AML-193 (cell line): ENCODE measurements at places on chromosomes 5 and 9.

DNA sequence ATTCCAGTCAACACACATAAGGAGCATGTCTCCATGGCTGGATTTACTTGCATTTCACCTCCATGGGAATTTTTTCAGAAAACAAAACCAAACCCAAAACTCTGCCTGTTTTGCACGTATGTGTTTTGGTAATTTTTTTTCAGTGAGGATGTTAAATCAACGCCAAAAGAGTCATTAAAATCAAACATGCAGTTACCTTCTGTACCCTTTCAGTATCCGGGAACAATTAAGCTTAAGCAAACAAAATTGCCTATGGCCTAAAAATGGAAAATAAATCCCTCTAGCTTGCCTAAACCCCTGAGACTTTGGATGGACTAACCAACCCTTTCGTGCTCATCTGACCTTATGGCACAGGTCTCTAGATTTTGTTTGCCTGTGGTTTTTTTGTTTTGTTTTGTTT is 209.2 kb upstream of the KLF4 start:
- no peak for DNase-seq

DNA sequence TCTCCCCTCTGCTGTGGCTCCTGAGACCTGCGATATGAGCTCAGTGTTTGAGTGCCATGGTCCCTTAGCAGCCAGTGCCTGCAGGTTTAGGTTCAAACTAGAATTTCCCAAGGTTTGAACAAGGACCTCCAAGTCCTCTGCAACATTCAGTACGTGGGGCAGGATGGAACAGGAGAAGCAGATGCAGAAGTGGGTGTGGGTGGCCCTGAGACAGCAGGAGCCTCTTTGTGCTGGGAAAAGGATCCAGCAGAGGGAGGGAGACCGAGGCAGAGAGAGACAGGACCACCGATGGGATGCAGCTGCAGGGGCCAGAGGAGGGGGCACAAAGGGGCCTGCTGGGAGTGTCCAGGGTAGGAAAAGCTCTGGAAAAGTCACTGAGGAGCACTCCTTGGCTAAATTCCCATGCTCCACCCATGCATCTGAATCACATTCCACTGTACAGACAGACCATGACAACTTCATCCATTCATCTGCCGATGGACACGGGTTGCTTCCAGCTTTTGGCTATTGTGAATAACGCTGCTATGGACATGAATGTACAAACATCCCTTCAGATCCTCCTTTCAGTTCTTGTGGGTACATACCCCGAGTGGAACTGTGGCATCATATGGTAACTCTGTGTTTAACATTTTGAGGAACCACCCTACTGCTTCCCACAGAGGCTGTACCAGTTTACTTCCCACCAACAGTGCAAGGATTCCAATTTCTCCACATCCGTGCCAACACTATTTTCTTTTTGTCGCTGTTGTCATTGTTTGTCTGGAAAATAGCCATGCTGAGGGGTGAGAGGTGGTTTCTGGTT is 26.7 kb upstream of the SUSD3 start:
- no peak for DNase-seq

DNA sequence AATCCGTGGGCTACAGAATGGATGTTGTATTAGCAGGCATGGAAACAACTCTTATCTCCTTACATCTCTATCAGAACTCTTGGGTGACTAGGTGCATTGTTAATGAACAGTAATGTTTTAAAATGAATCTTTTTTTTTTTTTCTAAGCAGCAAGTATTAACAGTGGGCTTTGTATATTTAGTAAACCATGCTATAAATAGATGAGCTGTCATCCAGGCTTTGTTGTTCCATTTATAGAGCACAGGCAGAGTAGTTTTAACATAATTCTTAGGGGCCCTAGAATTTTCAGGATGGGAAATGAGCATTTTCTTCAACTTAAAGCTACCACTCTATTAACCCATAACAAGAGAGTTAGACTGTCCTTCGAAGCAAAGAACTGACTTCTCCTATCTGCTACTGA is 233.7 kb upstream of the ADAMTSL1 start:
- no peak for DNase-seq

DNA sequence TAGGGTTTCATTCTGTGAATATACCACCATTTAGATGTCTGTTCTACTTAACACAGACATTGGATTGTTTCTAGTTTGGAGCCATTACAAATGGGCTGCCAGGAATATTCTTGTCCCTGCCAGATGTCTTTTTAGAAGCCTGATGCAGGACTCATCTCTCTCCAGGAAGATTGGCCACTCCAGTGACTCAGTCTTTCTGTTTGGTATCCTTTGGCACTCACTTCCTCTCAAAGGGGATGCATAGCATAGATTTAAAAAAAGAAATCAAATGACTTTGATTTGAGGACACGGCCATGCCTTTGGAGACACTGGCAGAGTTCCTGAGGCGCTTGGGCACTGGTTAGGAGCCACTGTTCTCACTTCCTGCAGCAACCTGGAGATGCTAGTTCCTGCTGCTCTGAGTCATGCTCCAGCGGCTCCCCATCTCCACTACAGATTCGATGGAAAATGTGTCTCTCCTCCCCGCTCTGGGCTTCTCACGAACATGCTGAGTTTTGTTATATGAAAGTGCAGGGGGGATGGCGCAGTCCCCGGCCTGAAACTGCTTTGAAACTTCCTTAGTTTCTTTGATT is 3.5 kb upstream of the ZNF366 start:
- no peak for DNase-seq

- DNase-seq = no peak
These were observed 214.1 kb upstream of the MEF2C start for GRCh38 chr5:89097103-89097502.

GRCh38 chr5:150022158-150022531 is 21.6 kb downstream of the HMGXB3 start:
- no peak for DNase-seq

DNA sequence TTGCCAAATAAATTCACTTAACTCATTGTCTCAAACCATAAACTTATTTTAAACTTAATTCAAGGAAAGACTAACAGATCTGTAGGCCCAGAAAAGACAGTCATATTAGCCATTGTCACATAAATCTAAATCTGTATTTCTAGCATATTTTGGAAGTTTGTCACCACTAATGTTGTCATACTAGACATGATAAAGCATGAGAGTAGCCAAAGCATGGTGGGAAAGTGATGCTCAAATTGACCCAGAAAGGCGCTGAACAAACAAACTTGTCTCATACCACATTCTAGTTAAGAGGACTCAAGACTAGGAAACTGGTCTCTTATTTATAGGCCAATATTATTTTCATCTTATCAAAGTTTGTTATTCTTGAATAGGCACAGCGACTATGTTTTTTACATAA is 99.4 kb downstream of the VCAN start:
- DNase-seq = no peak

- no peak for DNase-seq
These were observed 12.0 kb upstream of the RNF130 start for GRCh38 chr5:180083529-180084060.

GRCh38 chr5:39825301-39825700 is 400.5 kb upstream of the DAB2 start:
- no peak for DNase-seq

DNA sequence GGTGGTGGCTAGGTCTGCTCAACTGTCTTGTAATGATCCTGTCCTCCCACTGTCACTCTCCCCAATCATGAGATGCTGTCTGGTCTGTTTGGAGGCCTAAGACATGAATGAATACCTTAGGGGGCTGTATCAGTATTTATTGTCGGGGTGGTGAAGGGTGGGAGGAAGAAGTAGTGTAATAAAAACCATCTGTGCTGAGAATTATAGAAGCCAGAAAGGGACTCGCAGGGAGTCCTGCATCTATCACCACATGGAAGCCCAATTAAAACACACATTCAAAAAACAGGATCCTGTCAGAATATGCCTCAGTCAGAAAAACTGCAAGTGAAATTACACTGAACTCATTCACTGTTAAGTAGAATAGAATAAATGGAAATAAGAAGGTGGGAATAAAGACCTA is 1134.3 kb upstream of the C9orf72 start:
- no peak for DNase-seq

GRCh38 chr5:141672841-141673813 is 8.9 kb downstream of the ARAP3 start:
- no peak for DNase-seq
